ENCODE measurements at places on chromosomes 5 and 9.

GRCh38 chr5:40033411-40033810 is 608.6 kb upstream of the DAB2 start:
- no peak for DNase-seq

DNA sequence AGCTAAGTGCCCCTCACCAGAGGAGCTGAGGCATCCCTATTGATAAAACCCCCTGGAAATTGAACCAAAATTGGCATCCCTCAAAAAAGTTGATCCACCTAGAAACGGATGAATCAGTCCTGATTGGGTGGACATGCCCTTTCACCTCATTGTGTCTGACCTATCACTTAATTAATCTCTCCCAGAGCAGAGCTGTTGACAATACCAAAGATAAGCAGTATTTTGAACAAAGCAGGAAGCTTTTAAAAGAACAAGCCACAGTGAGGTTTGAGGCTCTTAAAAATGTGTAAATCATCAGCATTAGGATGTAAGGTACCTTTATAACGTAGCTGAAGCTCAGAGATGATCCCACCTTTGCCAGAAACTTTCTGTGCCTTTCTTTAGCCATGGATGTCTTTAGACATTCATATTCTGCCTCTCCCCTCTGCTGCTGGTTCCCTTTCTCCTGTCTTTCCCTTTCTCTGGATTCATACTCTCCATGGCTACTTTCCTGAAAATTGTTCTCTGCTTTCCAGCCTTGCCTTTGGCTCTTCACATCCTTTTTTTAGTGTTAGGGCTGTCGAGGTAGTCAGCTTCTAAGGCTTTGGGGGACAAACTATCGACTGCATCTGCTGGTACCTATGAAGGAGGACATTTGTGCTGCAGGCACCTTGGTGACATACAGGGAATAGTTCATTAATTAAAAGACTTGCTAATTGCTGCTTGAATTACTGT is 7.8 kb upstream of the LHX2 start:
- no peak for DNase-seq

GRCh38 chr9:117782931-117783788 is 79.0 kb downstream of the TLR4 start:
- peak; percentile 4 for DNase-seq

- DNase-seq = no peak
Measured at GRCh38 chr9:89826186-89826585, 221.4 kb downstream of the GADD45G start.

GRCh38 chr5:168186289-168187074 is 105.0 kb upstream of the WWC1 start:
- no peak for DNase-seq

- no peak for DNase-seq
Measured at GRCh38 chr5:169416583-169417196, 115.8 kb upstream of the SLIT3 start.

DNA sequence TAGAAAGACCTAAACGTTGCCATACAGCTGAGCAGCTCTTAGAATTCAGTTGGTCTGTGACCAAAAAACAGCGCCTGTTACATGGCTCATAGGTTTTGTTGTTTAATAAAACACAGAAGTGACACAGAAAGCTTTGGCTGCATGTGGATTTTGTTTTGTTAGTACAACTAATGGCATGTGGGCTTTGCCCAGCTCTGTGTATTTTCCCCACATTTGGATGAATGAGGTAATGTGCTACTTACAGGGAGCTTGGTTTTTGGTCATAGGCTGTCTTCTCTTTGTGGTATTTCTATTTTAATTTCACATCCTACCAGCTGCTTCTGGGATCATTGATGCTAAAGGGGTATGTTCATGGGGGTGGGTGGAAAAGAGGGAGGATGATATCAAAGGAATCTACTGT is 37.0 kb upstream of the POU4F3 start:
- no peak for DNase-seq

- no peak for DNase-seq
Measured at GRCh38 chr5:119037496-119038215, 33.2 kb upstream of the DMXL1 start.
